Iris pigment epithelial cell (primary cell): ENCODE measurements at places on chromosomes 11 and 22.
A peak's percentile ranks its signal among the peaks of the same experiment; 100 is the strongest.

GRCh38 chr22:46971764-46972125 is 209.3 kb downstream of the TBC1D22A start:
- no peak for DNase-seq

- DNase-seq = no peak
These were observed 223.8 kb downstream of the FAM76B start for GRCh38 chr11:95565724-95566141.

- no peak for DNase-seq
These were observed 1152.1 kb downstream of the TBC1D22A start for GRCh38 chr22:47914481-47915097.

DNA sequence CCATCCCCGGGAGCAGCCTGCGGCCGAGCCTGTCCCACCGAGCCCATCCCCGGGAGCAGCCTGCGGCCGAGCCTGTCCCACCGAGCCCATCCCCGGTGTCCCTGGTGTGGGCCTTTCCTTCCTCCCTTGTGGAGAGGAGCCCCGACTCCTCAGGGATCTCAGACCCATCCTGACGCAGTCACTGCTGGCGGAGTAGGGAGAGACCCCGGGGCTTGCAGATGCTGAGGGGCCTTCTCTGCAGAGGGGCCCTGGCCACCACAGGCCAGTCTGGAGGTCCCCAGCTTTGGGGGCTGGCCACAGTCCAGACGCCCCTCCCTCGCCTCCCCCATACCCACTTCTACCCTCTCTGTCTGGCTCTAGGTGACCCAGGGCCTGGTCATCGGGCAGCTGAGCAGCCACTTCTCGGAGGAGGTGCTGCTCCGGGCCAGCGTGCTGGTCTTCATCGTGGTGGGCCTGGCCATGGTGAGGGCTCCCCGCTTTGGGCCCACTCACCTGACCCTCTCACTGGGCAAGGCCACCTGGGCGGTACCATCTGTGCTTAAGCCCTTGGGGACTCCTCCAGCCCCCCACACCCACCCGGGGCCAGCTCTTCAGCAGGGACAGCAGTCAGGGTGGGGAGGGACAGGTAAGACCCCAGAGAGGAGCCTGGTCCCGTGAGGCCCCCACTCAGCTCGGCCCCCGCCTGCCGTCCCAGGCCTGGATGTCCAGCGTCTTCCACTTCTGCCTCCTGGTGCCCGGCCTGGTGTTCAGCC is 7.3 kb downstream of the PHLDA2 start:
- no peak for DNase-seq

GRCh38 chr22:30078320-30079311 is 1.6 kb upstream of the HORMAD2 start:
- DNase-seq = no peak

DNA sequence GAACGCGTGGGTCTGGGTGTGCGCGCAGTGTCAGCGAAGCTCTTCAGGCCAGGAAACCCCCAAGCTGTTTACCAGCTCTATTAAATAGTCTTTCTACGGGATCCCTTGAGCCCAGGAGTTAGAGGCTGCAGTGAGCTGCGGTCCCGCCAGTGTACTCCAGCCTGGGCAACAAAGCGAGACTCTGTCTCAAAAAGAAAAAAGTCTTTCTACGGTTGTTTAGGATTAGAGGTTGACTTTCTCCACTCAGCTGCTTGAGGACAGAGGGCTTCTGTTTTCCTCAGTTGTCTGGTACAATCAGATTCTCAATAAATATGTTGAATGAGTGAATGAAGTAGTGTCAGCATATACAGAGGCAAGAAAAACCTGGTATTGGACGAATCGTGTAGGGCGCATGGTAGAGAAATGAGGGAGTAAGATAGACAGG is 619 bp downstream of the SART1 start:
- DNase-seq = no peak

DNA sequence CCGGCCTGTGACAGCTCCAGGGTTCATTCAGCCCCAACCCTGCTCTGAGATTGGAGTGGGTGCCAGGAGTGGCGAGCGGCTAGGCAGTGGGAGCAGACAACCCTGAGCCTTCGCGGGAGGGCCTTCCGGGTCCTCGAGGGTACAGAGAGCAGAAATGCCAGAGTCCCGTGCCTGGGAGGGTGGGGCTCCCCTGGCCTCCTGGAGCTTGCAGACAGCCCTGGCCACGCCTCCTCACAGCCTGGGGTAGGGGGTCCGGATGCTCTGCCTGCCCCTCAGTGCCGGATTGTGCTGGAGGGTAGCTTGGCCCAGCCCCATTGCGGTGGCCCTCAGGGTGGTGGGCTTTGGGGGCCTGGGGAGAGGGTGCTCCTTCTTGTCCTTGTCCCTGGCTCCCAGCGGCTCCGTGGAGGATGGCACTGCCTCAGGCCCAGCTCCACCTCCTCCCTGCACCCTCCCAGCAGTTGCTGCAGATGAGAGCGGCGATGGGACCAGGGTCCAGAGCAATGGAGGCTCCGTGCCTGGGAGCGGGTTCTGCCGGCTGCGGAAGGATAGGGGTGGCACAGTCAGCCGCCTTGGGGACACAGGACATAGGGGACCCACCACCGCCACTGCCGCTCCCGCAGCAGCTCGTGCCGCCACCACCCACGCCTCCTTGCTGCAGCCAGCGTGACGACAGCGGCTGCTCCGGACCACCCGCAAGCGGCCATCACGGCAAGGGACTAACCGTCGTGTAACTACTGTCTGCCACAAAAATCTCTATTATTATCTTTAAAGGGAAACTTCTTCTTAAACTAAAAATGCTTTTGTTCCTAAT is 34.9 kb upstream of the OR10G7 start:
- no peak for DNase-seq

GRCh38 chr22:36027579-36027934 is 1.1 kb downstream of the RBFOX2 start:
- DNase-seq = no peak

GRCh38 chr11:118876286-118876685 is 7.4 kb upstream of the CXCR5 start:
- no peak for DNase-seq

- DNase-seq = no peak
These were observed 35.8 kb downstream of the OR4C6 start for GRCh38 chr11:55697817-55698216.

DNA sequence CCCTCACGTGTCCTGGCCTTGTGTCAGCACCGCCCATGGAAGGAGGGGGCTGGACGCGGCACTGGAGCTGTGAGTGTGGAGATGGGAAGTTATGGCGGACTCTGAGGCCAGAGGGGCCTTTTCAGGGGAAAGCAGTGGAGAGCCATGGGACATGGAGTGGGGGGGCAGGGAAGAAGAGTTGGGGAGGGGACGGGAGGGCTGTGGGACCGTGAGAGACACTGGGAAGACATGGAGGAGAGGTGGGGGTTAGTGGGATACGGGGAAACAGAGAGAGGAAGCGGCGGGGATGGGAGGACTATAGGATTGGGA is 58.2 kb downstream of the FBXO7 start:
- no peak for DNase-seq

- DNase-seq = peak; percentile 21
These were observed 50.5 kb upstream of the SHISAL1 start for GRCh38 chr22:44363013-44363979.

- peak; percentile 47 for DNase-seq
These were observed 46.2 kb downstream of the IGF2 start for GRCh38 chr11:2092956-2093412.

DNA sequence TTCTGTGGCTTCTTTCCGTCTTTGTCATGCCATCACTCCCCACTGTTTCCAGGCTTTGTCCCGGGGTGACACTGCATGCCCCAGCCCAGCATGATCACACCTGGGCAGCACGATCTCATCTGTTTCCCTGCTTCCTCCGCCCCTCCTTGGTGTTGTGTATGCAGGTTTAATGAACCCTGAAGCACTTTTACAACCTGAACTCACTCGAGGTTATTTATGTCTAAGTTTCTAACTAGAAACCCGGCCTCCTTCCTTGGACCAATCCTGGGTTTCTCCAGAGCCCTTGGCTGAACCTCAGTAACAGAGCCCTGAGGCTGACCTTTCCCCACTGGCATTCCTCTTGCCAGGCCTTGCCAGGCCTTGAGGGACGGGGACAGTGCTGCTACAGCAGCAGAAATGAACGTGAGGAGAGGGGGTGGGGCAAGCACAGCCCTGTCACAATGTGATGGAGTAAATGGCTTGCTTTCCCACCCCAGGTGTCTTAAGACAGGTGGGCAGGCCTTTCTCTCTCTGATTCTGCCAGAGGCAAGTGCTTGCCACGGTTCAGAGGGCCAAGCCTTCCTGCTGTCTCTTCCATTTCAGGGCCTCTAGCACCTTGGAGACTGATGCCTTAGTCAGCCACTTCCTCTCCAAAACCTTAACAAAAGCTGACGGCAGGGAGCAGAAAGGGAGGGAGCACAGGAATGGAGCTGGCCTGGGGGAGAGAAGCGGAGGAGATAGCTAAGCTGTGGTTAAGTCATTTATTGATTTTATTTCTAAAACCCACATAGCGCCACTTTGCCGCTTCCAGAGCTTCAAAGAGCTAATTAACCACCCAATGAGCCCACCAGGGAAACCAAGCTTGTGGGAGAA is 3.1 kb upstream of the PYGM start:
- peak; percentile 82 for DNase-seq

DNA sequence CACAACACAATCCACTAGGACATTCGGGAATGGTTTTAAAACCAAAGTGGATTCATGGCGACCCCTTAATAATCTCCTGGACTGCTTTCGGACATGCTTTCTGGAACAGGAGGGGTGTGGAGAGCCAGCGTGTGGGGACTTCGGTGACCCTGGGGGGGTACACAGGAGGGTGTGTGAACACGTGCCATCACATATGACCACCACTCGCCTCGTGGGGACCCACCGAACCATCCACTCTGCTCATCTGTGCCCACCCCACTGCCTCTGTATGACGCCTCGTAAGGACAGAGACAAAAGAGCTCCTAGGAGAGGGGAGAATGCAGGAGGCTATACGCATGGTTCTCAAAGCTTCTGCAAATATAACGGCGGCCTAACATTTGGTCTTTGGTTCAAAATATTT is 8.9 kb downstream of the LTO1 start:
- no peak for DNase-seq

DNA sequence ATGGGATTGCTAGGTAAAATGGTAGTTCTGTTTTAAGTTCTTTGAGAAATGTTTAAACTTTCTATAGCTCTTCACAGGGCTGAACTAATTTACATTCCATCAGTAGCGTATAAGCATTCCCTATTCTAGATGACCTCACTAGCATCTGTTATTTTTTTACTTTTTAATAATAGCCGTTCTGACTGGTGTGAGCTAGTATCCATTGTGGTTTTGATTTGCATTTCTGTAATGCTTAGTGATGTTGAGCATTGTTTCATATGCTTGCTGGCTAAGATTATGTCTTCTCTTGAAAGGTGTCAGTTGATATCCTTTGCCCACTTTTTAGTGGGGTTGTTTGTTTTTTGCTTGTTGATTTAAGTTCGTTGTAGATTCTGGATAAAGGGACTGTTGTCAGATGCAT is 35.9 kb downstream of the MMP27 start:
- DNase-seq = no peak

DNA sequence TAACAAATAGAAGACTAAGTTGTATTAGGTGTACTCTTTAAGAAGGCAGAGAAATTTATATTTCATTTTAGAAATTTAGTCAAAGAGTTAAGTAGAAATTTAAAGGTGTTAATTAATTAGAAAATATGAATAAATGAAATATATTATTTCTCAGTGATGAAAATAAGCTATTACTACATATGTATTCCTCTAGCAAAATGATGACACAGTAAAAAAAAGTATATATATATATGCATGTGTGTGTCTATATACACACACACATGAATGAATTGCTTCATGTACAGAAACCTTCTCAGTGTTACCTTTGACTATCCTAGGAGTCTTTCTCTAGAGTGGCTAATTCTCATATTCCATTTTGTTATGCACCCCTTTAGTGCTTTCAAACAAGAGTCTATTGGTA is 7.7 kb downstream of the RNF141 start:
- DNase-seq = no peak

DNA sequence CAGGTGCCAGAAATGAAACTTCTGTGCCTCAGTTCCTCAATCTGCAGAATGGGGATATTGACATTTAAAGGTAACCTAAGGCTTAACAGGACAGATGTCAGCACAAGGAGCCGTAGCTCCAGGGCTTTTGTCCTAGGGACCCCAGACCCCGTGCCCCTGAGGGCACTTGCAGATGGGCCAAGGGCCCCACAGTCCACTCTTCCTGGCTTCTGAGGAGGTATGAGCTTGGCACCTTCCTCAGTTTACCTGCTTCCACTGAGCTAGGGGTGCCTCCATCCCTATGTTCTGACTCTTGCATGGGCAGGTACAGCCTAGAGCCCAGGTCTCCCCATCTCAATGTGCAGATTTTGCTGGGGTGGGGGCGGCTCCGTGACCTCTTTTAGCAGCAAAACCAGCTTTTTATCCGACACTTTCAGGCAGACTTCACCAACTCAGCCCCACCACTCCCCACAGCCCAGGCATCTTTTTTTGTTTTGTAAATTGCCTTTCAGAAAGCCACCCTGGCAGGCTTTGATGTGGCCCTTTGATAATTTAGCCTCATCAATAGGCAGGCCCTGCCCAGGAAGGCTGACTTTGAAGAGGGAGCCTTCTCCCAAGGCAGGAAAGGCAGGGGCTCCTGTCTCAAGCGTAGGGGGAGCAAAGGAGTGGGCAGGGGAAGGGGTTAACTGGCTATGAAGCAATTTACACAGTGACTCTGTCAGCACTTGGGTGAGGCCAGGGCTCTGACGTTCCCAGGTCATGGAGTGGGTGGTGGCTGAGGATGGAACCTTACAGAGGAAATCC is 23.7 kb upstream of the FGF3 start:
- no peak for DNase-seq

- DNase-seq = no peak
These were observed 158.7 kb upstream of the SYT13 start for GRCh38 chr11:45444796-45445195.

DNA sequence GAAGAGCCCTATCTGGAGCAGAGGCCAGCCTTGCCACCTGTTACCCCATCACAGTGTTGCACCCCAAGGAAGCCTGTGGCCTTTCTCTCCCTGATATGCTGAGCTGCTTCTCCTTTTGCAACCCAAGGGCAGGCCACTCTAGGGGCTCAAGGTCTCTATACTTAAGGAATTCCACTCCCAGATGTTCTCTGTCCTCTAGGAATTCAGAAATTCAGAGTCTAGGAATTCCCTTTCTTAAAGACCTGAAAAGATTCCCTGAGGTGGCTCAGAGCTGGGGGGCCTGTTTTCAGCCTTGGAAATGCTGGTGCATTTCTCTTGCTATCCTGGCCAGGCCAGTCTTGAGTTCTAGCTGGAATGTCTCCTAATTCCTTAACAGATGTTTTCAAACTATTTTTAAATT is 68.0 kb upstream of the OLFML1 start:
- no peak for DNase-seq

GRCh38 chr11:88327061-88327460 is 10.5 kb downstream of the CTSC start:
- no peak for DNase-seq

DNA sequence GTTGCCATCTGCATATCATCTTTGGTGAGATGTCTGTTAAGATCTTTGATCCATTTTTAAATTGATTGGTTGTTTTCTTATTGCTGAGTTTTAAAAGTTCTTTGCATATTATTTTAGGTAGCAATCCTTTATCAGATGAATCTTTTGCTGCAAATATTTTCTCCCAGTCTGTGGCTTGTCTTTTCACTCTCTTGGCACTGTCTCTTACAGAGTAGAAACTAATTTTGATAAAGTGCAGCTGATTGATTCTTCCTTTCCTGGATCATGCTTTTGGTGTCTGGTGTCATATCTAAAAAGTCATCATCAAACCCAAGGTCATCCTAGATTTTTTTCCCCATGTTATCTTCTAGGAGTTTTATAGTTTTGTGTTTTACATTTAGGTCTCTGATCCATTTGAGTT is 112.6 kb downstream of the NAT10 start:
- no peak for DNase-seq

- DNase-seq = no peak
These were observed 108.3 kb upstream of the SYT13 start for GRCh38 chr11:45394294-45395085.

- DNase-seq = no peak
These were observed 20.0 kb downstream of the CD6 start for GRCh38 chr11:60991457-60991856.
